Stimulated activated CD8-positive, alpha-beta memory T cell treated with anti-CD3 and anti-CD28 coated beads, Interleukin-4, amount 100 ng/mL, for 1 hour (primary cell): ENCODE measurements at places on chromosomes 6 and 20.

GRCh38 chr20:37243076-37243936 is 18.3 kb downstream of the GHRH start:
- DNase-seq = no peak

DNA sequence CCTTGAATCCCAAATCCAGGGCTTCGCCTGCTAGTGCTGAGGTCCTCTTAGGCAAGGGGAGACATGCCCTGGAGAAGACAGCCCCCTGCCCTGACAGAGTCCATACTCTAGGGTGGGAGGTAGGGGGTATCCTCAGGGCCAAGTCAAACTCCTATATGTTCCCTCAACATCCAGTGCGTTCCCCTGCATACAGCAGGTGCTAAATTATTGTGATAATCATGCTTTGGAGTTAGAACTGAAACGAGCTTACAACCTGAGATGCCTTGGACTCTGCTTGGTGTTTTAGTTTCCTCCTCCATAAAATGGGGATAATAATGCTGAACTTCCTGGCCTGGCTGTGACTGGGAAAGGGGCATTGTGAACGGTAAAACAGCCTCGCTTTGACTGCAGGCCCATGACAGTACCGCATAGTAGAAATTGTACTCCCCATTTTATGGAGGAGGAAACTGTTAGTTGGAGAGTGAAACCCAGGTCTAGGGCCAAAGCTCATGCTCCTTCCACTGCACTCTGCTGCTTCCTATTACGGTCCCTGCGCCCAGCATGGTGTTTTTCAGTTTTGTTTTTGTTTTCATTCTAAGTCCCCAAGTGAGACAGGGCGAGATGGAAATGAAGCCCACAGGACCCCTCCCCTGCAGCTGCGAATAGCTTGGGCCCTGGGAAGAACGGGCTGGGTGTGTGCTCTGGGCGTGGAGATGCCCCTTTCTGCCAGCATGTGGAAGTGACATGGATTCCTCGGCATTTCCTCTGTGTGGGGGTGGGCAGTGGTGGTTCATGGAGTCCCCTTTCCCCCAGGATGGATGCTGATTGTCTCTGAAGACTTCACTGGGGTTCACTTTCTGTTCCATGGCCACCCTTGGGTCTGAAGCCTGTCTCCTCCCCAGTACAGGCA is 162.5 kb downstream of the VEGFA start:
- no peak for DNase-seq

- DNase-seq = no peak
Measured at GRCh38 chr6:31713465-31713864, 1.7 kb upstream of the LY6G6D start.

- DNase-seq = no peak
Measured at GRCh38 chr6:115271434-115271833, 789.3 kb downstream of the FRK start.

DNA sequence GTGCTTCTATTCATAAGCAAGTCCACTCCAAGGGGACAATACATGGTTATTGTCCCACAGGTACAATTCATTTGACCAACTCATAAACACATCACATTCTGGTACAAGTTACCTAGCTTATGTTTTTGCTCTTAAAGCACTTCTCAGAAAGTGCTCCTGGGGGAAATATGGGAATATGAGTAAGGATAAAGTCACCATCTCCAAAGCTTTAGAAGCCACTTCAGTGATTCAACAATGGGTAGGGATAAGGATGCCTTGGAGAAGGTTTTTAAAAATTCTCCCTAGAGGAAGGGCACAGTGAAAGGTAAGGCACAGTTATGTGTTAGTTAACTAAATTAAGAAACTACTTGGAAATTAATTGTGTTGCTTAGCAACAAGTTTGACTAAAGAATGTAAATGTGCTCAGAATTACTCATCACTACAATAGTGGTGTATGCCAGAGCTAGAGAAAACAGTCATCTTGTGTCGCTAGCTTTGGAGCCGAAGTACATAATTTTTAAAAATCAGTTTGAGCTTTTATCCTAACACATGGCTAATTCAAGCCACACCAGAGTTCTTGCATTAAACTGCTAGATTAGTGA is 39.5 kb upstream of the LAMP5 start:
- DNase-seq = no peak
